Hepatocyte (in vitro differentiated cells): ENCODE measurements at places on chromosomes 6 and 20.

DNA sequence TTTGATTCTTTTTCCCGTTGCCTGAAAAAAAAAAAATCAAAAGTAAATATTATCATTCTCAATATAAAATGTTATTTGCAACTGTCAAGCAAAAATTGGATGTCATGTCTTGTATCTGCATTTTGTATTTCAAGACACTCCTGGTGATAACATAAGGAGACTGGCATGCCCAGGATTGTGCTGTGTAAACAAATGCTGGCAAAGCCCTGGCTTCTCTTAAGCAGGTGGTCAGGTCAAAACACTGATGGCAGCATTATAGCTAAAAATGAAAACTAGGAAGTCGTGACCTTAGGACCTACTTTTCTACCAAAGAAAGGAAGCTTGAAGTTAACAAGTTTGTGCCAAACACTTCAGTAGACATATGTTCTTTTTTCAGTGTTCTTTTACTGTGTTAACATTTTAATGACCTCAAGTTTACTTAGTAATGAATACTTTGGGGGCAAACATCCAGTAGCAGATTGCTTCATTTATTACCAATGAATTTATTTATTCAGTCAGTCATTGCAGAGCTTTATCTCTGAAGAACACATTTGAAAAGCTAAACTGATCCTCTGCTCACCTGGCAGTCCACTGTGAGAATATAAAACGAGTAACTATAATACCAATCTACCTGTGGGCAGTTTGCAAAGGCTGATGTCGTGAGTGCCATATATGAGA, 243.1 kb upstream of the FLRT3 start:
- DNase-seq = no peak

- DNase-seq = peak; percentile 56
These were observed 4.8 kb downstream of the SOX18 start for GRCh38 chr20:64044484-64045247.

GRCh38 chr6:43013097-43013842, 476 bp downstream of the MEA1 start:
- no peak for DNase-seq

DNA sequence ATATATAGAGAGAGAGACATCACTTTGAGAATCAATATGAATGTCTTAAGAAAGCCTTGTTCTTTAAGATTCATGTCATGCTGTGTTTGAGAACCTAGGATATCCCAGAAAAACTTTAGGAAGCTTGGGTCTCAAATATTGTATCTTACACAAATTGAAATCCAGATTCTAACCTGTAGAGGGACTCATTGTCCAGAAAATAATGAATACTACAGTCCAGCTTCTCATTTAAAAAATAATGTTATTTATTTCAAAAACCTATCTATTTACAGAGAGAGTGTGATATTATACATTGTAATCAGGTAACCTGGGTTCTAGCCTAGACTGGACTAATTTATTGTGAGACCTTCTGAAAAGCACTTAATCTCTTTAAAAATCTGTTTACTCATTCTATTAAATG, 4.2 kb downstream of the RFX6 start:
- peak; percentile 14 for DNase-seq

DNA sequence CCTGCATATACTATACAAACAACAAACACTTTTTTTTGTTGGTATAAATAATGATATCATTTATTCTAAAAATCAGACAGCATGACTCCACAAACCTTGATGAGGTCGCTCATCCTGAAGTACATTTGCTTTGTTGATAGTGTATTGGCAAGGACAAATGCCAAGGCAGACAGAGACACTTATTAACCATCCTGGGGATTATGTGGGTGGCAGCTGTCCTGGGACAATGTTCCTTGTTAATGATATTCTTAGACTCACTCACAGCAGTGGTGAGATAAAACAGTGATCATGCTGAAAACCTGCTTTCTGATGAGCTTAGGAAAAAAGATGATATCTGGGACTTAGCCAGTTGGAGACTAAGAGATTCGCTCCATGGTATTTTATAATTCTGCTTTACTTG, 85.4 kb upstream of the OGFRL1 start:
- DNase-seq = no peak

GRCh38 chr6:125020385-125020784, 58.1 kb downstream of the RNF217 start:
- no peak for DNase-seq

GRCh38 chr6:158999154-158999665, 792 bp downstream of the RSPH3 start:
- no peak for DNase-seq

DNA sequence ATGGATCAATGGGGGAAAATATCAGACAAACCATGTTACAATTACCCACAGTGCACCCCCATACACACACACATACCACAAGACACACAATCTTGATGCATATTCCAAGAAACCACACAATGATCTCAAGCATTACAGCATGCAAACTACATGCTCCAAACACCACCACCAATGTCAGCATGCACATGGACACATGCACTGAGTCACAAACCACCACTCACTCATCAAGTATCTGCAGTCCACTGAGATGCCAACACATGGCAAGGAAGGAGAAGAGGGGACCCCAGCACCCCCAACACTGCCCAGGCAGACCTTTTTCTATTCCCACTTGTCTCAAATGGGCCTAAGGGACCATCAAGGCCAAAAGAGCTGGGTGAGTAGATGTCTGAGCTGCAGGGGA, 91.6 kb downstream of the PREX1 start:
- no peak for DNase-seq

GRCh38 chr20:16433293-16433580, 140.0 kb downstream of the KIF16B start:
- no peak for DNase-seq

DNA sequence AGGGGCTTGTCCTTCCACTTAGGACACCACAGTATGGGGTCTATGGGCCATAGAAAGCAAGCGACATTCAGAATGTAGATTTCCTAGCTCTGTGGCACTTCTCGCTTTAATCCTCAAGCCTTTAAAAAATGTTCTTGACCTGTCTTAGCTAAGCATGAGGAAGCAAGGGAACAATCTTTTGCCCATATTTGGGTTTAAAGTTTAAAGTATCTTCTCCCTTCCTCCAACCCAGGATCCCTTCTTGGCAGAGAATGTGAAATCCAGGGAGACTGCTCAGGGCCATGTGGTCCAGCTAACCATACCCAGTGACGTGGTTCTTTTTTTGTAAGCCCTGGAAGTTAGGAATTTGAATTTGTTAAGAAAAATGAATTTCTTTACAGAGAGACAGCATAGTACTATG, 289.9 kb downstream of the BTBD9 start:
- DNase-seq = peak; percentile 46

GRCh38 chr6:141282263-141282662, 850.5 kb upstream of the GJE1 start:
- no peak for DNase-seq

- no peak for DNase-seq
These were observed 811.9 kb downstream of the TENT5A start for GRCh38 chr6:80940571-80940970.
